ENCODE measurements at places on chromosomes 7 and 10.

DNA sequence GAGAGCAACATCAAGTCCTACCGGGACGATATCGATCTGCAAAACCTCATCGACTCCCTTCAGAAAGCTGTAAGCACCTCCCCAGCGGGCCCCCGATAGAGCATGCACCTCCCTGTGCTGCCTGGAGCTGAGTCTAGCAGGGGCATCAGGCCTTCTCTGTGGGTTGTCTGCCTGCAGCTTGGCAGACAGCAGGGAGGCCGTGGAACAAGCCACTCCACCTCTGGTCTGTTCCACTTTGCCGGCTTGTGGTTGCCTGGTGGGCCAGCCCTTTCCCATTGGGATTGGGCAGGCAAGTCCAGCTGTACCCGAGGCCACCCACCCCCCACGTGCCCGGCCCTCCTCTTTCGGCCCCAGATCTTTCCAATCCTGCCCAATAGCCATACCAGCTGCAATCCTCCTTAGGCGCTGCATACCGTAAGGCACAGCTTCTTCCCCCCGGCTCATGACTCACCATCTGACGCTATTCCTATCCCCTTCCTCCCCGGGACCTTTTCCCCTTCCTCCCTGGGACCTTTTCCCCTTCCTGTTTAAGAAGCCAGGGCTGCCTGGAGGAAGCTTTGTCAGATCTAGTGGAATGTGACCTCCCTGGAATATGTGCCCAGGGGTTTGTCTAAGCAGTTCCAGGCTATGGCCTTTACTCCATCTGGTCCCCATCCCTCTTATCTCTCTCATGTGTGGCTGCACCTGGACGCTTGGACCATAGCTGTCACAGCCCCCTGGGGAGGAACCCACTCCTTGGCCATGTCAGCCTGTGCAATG, 28.1 kb upstream of the SH2D4B start:
- DNase-seq = no peak

GRCh38 chr10:127977357-127978009, 70.6 kb downstream of the PTPRE start:
- no peak for DNase-seq

- no peak for DNase-seq
Measured at GRCh38 chr10:1011696-1012095, 14.0 kb downstream of the IDI2 start.

DNA sequence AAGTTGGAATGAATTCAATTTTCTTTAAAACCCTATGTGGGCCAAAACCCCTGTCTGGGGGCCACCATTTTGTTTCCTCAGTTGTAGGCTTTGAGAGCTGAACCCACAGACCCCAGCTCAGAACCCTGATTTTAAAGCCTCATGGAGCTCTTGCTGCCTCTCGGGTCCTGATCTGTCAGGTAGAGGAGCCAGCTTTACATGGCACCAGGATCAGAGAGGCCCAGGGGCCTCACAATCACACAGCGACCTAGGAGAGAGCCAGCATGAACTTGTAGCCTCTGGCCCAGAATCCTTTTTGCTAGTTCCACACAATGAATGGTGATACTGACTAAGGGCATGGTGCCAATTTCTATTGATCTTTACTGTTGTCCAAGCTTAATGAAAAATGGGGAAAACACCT, 84.3 kb upstream of the SORCS3 start:
- no peak for DNase-seq

DNA sequence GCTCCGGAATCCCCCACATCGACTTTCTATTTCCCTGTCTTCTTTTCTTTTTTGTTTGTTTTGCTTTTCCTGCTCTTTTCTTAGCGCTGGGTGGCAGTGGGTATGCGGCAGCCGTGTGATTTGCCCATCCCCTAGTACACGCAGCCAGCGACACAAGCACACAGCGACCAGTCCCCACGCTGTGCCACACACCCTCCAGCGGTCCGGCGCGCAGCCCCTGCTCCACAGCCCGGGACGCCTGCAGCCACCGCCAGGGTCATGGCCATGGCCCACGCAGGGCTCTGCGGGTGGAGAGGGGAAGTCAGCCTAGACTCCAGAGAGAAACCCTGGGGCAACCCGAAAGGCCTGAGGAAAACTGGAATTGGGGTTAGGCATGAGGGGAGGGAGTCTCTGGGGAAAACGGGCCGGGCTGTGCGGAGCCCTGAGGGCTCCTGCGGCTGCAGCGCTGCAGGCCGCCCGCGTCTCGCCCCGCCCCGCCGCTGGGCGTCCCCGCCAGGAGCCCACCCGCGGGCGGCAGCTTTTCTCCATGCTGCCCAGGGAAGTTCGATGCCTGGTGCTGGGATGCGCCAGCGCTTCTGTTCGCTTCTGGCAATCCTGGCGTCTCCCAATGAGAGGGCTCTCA, 2.5 kb downstream of the CHRM2 start:
- DNase-seq = no peak

DNA sequence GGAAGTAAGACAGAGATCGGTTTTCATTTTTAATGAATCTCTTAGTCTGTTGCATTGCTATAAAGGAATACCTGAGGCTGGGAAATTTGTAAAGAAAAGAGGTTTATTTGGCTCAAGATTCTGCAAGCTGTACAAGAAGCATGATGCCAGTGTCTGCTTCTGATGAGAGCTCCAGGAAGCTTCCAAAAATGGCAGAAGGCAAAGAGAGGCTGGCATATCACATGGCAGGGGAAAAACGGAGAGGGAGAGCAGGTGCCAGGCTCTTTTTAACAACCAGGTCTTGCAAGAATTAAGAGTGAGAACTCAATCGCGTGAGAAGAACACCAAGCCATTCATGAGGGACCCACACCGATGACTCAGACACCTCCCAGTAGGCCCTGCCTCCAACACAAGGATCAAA, 125.0 kb upstream of the THSD7A start:
- DNase-seq = no peak

DNA sequence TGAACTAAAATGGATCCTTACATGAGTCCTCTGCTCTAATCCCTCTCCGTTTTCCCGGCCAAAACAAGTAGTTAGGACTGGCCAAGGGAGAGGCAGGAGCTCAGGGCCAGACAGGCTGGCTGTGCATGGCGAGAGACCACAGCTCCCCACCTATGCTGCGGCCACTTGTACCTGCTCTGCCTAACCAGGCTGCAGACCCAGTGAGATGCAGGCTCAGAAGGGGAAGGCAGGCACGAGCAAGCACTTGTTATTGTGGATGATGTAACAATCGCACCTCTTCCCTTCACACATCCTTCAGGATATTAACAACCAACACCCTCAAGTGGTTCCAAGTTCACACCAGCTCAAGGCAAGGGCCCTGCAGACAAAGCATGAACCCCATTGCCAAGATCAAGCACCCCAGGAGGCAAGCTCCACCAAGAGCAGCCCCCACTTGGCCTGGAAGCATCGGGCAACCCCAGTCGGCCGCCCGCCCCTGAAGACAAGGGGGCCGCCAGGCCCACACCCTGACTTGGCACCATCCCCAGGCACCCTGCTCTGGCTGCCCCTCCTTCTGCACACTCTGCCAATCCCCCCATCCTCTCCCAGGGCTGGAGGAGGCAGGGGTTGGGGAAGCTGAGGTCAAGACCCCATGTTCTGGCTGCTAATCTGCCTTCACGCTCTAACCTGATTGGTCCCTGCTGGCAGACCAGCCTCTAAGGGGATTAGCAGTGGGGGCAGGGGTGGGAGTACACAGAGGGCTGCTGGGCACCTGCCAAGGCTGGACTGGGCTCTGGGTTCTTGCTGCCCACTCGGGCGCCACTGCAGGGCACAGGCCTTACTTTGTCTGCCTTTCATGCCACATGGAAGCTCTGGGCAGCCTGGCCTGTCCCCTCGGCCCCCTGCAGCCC, 111.3 kb downstream of the SLIT1 start:
- no peak for DNase-seq

DNA sequence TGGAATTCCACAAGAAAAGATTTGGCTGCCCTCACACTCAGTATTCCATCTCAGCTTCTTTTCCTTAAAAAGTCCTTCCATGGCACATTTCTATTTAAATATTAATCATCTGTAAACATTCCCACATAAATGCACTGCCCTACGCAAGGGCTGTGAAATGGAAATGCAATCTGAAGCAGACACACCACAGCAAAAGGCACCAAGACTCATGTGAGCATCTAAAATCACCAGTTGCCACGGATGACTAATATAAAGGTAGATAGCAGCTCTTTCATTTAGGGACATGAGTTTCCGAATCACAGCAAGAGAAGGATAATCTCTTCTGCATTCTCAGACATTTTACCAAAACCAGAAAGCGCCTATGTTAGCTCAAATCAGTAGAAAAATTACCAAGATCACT, 31.6 kb downstream of the COA1 start:
- DNase-seq = no peak

DNA sequence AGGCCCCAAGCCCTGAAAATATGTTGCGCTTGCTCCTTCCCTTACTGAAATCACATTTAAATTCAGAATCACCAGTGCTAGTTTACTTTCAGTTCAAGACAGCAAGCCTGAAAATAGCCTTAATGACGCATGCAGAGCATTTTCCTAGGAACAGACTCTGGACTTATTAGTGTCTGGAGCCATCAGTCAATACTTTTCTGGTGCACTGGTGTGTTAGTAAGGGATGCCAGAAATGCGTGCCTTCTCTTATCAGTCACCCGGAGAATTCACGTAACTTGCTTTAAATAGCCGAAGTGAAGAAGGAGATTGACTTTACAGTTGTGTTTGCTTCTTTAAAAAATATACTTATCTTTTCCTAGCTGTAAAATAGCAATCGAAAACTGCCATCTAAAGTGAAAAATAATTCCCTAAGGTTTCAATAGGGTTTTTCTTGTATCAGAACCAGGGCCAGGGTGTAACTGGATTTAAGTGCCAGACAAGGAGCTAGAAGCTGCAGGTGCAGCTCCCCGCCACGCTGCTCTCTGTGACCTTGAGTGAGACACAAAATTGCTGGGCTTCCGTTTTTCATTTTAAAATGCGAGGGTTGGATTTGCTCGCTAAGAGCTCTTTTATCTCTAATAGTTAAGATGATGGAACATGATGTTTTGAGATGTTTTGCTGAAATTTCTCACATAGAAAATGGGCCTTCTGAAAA, 177.8 kb downstream of the NSUN6 start:
- DNase-seq = no peak

GRCh38 chr10:49205206-49205605, 17.0 kb upstream of the TMEM273 start:
- no peak for DNase-seq

GRCh38 chr10:29555091-29555745, 79.6 kb downstream of the SVIL start:
- no peak for DNase-seq

Measured in cortex of kidney (tissue), 1 donor.